Activated CD4-positive, alpha-beta T cell treated with anti-CD3 and anti-CD28 coated beads, Interleukin-2, amount 50 U/mL, for 48 hours (primary cell): ENCODE measurements at places on chromosomes 2 and 18.

DNA sequence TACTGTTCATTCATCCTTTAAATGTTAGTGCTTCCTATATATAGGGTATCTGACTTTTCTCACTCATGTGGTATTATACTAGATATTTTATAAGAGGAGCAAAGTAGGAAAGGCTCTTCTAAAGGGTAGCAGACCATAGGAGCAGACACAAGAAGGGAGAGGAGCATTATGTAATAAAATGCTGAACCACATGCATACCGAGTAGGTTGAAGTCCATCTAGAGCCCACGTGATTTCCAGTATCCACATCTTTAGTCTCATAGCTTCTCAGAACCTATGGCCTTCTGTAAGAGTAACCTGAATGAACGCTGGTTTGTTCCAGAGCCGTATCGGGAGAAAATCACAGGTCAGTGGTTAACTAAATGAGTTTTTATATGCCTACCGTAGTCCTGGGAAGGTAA is 85.9 kb downstream of the MAP3K20 start:
- no peak for DNase-seq

- DNase-seq: no peak
Observed at GRCh38 chr2:13005761-13006335, 289.1 kb downstream of the TRIB2 start.

- no peak for DNase-seq
Observed at GRCh38 chr2:176159663-176160250, 2.6 kb downstream of the HOXD3 start.

DNA sequence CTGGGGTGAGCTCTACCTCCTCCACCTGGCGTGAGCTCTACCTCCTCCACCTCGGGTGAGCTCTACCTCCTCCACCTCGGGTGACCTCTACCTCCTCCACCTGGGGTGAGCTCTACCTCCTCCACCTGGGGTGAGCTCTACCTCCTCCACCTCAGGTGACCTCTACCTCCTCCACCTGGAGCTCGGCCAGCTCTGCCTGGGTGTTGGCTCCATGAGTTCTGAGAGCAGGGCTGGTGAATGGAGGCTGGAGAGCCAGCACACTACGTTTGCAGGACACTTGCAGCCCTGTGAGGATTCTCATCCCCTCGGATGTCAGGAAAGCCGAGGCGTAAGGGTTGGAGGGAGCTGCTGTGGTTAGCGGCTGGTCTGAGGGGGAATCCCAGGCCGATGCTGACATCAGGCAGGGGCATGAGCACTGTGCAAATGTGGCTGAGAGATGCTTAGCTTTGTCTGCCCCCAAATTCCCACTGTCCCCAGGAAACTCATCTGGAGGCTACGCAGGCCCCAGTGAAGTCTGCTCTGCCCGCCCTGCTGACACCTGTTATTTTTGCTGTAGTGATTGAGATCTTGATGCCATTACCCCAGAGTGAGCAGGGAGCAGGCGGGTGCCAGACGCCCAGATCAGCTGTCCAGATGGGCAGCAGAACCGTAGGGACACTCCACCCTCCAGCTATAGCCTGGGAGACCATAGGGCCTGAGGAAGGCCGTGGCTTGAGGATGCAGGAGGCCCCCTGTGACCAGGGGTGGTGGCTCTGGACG is 3.3 kb downstream of the CROCC2 start:
- no peak for DNase-seq

- no peak for DNase-seq
Observed at GRCh38 chr2:135791418-135792190, 45.4 kb downstream of the LCT start.

DNA sequence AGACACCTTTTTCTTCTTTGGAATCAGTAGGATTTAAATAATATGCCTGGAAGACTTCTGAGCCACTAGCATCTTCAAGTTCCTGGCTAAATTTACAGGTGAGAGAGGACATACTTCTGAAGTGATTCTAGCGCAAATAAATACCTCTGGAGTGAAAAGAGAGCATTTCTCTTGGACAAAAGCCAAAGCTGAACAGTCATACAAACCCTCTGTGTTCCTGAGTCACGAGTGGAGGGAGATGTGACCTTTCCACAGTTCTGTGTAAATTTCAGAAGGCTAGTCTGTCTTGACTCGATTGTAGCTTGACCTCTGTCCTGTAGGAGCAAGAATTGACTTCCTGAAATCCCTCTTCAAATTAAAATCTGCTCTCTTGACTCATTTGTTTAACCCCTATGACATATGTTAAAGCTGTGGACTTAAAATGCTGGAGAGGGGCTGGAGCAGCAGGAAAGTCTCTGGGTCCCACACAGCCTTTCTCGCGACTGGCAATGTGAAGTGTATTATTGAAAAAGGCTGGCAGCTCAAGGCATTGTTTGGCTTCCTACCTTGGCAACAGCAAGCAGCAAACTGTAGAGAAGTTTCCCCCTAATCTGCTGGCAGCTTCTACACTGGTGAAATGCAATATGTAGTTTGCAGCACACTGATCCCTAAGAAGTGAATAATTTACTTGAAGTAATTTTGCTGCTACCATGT is 79.6 kb upstream of the GCFC2 start:
- DNase-seq: no peak
